Esophagus squamous epithelium (tissue), 5 donors: ENCODE measurements at places on chromosomes 4 and X.
A peak's percentile ranks its signal among the peaks of the same experiment; 100 is the strongest.

- DNase-seq = no peak
Measured at GRCh38 chrX:15745179-15745578, 7.1 kb downstream of the CA5B start.

DNA sequence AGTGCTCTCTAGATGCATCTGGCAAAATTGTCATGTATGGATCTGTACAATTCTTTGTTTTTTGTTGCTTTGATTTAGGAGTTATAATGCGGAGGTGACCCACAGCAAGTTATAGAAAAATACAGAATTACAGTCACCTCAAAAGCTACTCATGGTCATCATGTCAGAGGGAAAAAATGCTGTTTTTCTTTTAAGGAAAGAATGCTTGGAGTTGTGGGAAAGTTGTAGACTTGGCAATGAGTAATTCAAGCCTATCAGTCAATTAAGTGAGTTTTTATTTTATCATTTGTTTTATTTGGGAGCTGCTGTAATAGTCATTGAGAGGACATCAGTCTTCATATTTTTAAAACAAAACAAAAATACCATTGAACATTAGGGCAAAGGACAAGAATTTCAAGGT, 16.4 kb downstream of the FHL1 start:
- DNase-seq = no peak

- no peak for DNase-seq
Measured at GRCh38 chr4:153523941-153524386, 57.8 kb downstream of the TMEM131L start.

- DNase-seq = no peak
Measured at GRCh38 chr4:1045193-1045594, 33.8 kb downstream of the FGFRL1 start.

GRCh38 chr4:104591510-104591911, 96.8 kb upstream of the CXXC4 start:
- no peak for DNase-seq

GRCh38 chrX:31223817-31224216, 152.0 kb upstream of the FTHL17 start:
- no peak for DNase-seq

GRCh38 chr4:139245590-139245989, 34.4 kb downstream of the MGARP start:
- no peak for DNase-seq

DNA sequence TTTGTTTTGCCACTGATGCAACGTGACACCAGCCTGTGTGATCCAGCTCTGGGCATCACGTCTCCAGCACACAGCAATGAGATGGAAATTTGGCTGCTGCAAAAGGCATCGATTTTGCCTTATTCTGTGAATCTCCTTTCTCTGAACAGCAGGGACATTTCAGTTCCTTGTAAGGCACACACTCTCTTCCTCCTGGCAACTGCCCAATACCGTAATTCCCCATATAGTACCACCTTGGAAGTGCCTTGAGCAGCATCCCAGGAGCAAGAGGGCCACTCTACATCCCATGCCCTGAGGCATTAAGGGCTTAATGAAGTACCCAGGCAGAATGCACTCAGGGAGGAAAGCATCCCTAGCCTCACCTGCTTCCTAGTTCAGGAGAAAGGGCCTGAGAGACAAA, 10.5 kb upstream of the MAMLD1 start:
- DNase-seq = no peak

GRCh38 chrX:9923357-9923756, 43.8 kb upstream of the CLDN34 start:
- no peak for DNase-seq

- no peak for DNase-seq
Measured at GRCh38 chr4:150789864-150790263, 207.9 kb downstream of the MAB21L2 start.

- DNase-seq = no peak
Measured at GRCh38 chr4:8763966-8764901, 107.4 kb downstream of the HMX1 start.

DNA sequence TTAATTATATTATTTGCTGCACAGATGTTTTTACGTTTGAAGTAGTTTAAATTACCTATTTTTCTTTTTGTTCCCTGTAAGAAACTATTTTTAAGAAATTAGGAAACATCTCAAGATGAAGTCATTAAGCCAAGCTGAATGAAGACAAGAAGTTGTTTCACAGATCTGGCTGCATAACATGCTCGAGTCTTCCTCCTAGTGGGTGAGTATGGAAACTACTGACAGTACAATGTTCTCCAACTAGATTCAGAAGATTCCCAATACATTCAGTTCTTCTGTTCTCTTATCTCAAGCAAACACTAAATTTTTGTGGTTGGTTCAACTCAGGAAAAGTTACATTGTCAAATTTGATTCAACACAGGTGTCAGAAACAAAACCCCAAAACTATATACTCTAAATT, 256.8 kb upstream of the VCX start:
- DNase-seq = no peak

DNA sequence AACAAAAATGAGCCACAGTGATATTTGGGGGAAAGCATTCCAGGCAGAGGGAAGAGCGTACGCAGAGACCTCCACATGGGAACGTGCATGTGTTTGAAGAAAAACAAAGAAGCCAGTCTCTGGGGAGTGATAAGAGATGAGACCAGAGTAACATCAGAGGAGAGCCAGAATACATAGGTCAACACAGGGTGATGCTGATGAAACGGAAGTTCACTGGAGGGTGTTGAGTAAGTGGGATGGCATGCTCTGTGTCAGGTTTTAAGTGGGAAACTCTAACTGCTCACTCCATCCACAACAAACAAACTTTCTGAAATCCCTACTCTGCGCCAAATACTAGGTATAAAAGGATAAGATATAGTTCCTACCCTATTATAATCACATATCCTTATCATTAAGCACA, 110.0 kb downstream of the ARHGAP6 start:
- no peak for DNase-seq

GRCh38 chrX:109830157-109830703, 97.2 kb upstream of the ACSL4 start:
- DNase-seq = no peak

GRCh38 chr4:118981171-118981838, 92.7 kb downstream of the SYNPO2 start:
- no peak for DNase-seq

GRCh38 chrX:134671294-134671693, 13.0 kb upstream of the PLAC1 start:
- DNase-seq = no peak

- DNase-seq = no peak
Measured at GRCh38 chr4:101019941-101020401, 327.4 kb downstream of the PPP3CA start.

- DNase-seq = no peak
Measured at GRCh38 chrX:118459494-118459893, 36.1 kb upstream of the DOCK11 start.

GRCh38 chr4:54542119-54542438, 115.7 kb upstream of the KIT start:
- DNase-seq = no peak

- DNase-seq = no peak
Measured at GRCh38 chr4:181578911-181579310, 664.3 kb upstream of the TENM3 start.

DNA sequence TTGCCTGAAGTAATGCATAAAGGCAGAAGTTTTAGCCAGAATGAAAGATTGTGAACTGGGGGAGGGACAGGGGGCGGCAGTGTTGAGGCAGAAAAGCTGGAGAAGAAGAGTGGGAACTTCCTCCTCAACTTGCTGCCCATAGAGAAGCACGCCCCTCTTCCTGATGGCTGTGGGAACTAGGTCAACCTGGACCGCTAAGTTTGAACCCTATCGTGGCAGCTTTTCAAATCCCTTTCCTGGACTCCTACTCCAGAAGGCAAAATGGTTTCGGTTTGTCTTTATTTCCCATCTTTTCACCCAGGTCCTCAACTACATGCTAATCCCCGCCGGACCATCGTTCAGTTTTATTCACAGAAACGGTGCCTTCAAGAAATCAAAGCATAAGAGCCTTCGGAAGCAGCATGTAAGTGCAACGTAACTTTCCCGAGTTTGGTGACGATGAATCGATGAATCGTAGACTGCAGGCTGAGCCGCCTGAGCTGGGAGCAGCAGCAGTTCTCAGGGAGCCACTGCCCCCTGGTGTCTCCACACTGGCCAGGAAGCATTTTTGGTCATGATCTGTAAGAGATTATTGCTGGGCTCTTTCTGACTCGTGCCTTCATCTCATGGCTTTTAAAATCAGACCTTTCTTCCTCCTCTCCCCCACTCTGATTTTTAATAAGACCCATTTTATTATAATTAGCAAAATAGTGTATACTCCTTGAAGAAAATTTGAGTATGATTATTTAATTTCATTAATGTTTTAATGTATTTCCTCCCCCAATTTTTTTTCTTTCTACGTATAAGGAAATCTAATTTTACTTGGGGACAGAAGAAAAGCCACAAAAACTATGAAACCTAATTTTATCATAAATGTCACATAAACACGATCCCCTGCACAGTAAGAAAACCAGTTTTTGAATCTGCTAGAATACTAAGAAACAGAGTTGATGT, 21.4 kb downstream of the SPINK2 start:
- DNase-seq = peak; percentile 19

DNA sequence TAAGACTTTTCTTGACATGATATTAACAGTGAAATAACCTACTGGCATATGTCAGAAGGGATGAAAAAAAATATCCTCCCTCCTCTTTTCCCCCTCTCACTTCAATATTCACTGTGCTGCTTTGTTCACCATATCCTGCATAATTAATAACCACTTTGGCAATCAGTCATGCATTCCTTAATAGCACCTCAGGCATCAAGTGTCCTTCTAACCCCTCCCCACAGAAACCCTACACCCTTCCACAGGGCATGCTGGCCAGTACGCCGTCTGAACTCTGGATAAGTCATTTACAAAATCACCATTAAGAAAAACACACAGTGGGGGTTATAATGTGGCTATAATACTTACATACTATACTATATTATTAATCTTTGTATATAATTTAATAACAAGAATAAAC, 165.9 kb downstream of the PDGFC start:
- DNase-seq = no peak

DNA sequence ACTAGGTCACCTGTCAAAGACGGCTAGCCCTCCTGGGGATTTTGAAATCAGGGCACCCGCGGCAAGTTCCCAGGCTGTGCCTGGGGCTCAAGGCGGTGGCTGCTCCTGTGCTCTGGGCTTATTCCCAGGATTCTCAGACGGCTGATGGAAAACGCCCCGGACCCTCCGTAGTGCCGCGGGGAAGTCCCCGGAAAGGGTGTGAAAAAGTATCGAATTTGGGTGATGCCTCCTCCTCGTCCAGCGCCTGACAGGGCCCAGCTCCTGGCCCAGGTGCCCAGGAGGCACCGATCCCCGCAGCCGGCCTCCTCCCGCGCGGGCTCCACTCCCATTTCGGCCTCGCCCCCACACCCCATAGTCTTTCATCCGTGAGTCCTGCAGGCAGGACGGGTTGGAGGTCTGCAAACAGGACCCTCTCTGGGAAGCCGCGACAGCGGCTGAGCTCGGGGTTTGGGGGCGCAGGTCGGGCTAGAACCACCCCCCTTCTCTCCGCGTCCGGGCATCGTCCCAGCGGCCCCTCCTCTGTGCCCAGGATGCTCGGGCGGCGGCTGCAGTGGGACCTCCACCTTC, 1.1 kb upstream of the NSG1 start:
- no peak for DNase-seq

DNA sequence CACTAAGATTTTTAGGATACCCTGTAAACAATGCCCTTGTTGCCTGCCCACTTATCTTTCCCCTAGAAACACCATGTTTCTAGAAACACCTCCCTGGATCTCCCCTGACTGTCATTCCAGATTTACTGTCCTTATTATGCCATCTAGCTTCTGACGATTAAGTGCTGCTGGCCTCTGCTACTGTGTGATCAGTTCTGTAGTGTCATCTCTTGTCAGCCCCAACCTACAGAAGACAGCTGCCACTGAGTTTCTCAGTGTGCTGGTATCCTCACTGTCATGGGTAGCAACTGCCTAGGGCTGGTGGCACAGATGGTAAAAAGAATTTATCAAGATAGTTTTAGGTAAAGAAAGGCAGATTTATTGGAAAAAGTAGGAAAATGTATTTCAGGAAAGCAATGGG, 68.7 kb upstream of the WWC2 start:
- no peak for DNase-seq

GRCh38 chr4:165301833-165302232, 25.6 kb upstream of the MSMO1 start:
- no peak for DNase-seq

GRCh38 chr4:68683034-68683433, 12.6 kb upstream of the UGT2B15 start:
- no peak for DNase-seq

DNA sequence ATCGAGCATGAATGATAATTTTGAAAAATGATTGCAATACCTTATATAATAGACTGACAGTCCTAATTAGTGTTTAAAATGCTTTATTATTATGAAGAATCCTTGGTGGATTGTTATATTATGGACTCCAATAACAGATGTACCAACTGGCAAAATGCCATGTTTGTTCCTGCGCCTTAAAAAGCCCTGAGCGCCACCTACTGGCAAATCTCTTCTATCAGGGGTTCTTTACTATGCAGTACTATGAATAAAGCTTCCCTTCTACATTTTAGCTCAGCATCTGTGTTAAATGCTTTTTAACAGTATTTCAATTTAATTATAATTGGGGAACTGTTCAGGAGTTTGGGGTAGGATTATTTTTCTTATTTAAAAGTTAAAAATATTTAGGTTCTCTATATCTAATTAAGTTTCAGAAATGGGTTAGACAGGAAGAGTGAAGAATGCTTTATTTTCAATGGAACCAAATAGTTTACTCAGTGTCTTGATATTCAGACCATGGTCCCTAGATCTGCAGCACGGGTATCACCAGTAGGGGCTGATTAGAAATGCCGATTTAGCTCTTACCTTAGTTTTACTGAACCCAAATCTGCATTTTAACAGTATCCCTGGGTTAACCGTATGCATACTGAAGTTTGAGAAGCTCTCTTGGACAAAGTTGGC, 20.0 kb downstream of the CFAP97 start:
- peak; percentile 11 for DNase-seq

DNA sequence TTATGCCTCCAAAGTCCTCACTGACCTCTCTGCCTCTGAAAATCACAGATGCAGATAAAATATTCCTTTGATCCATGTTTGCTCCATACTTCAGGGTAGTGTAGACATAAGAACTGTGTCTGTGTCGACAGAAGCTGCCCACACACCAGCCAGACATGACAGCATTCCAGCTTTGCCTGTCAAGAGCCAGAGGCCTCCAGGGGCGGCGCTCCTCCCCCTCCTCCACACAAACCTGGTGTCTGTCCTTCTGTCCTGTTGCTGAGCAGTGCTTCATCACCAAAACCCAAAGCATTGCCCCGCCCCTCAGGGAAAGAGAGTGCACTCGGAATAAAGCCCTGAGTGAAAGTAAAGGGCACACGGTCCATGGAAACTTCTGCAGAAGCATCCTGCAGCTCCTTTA, 379.4 kb downstream of the FBXW7 start:
- no peak for DNase-seq

DNA sequence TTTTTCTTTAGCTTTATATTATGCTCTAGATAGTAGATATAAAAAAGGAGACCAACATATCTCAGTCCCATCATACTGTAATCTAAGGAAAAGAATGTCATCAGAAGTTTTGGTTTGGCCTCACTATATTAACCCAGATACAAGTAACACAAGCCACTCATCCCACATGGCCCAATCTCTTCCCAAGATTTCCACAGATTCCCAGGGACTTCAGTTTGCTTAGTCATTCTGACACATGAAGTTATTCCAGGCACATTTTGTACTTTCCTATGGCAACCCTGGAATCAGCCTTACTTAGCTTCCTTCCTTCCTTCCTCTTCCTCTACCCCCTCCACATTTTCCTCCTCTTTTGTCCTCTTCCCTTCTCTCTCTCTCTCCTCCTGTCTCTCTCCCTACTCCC, 21.7 kb upstream of the DCLK2 start:
- DNase-seq = no peak
